ENCODE measurements at places on chromosomes 2 and 18.

- no peak for DNase-seq
These were observed 62.1 kb downstream of the NUP35 start for GRCh38 chr2:183186296-183186695.

DNA sequence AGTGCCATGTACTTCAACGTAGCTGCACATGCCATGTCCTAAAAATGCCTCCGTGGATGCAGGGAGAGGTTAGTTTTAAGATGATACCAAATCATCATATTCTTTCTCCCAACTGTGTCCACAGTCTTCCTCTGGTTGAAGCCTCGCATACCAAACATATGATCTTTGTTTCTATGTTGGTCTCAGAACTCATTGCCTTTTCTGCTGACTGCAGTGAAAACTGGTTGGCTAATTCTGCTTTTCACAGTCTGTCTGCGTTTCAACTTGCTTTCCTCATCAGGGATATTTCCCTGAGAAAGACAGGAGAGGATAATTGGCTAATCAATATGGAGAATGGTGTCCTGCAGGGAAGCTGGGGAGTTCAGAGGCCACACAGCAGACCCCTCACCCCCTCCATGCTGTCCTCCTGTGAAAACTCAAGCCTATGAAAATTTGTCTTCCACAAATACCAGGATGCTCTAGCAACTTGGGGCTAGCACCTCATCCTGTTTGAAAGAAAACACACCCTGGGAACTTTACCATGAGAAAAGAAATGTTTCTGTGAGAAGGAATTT, 192.2 kb upstream of the PXDN start:
- no peak for DNase-seq

DNA sequence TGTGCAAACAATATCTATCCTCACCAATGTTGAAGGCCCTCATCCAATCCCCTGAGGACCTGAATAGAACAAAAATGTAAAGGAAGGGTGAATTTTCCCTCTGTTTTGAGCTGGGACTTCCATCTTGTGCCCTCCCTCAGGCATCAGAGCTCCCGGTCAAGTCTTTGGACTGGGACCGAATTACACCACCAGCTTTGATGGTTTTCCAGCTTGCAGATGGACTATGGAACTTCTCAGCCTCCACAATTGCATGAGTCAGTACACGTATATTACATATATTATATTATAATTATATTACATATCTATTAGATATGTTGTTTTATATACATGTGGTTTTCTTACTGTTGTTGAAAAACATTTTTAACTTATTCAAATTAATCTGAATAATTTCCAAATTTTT, 496.4 kb downstream of the CMPK2 start:
- DNase-seq = no peak

GRCh38 chr2:34980689-34981088, 1374.9 kb upstream of the CRIM1 start:
- DNase-seq = no peak

DNA sequence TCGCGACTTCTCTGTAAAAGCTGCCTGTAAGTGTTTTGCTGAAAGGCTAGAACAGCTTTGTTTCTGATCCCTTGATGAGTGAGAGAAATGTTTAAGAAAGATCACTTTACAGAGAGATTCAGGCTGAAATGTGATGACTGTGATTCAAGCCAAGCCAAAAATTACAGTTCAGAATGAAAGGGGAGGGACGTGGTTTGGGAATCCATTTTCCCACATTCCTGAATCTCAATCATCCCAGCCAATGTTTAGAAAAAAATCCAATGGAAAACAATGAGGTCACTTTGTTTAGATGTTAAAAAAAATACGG, 416.7 kb downstream of the ARHGAP15 start:
- no peak for DNase-seq

GRCh38 chr18:79952996-79953559, 1.6 kb upstream of the SLC66A2 start:
- DNase-seq = no peak

DNA sequence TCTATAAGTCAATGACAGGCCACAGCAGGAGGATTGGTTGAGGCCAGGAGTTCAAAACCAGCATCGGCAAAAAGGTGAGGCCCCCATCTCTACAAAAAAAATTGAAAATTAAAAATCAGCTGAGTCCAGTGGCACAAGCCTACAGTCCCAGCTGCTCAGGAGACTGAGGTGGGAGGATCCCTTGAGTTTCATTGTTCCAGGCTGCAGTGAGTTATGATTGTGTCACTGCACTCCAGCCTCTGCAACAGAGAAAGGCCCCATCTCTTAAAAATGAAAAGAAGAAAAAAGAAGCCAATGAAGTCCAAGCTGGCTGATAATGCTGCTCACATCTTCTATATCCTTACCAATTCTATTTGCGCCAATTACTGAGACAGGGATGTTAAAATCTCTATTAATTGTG, 39.1 kb downstream of the MRPS5 start:
- no peak for DNase-seq

DNA sequence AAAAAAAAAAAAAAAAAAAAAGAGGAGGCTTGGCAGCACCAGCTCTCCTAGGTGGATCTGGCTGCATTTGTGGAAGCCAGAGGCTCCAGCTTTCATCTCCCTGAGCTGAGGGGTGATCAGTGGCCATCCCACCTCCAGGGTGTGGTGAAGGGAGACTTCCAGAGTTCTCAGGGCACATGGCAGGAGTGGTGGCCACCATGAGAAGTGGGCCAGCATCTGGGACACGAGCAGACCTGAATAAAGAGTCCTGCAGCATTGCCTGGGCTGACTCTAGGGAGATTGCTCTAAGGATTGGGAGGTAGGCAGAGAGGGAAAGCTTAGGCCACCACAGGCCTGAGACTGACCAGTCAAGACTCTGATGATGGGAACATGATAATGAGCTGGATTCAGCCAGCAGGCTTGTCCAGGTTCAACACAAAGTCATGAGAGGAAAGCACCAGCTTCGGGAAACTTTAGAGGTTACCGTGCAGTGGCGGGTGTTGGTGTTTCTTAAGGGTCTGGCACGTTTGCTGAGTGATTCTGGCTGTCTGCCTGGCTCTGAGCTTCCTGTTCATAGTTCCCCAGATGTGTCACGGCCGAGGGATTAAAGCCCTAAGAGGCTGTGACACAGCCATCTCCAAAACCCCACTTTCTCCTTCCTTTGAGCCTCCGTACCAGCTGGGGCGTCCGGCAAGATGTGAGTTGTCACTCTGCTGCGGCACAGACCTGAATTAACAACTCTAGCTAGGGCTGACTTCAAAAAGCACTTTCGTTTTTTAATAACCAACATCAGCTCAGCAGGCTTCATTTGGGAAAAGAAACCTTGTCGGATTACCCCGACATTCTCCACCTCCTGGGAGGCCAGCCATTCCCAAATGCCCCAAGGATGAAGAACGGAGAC, 38.3 kb upstream of the IL1R1 start:
- no peak for DNase-seq

DNA sequence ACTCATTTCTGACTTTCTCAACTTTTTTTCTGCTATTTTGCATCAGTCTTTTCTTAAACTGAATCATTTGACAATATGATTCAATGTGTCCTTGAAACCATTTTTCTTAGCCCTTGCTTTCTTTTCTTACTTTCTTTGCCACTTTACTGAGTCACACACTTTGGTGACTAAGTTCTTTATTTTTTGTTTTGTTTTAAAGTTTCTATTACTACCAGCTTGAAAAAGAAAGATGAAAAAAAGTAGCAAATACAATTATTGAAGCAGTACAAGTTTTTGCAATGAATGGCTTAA, 116.5 kb downstream of the DOCK10 start:
- DNase-seq = no peak

DNA sequence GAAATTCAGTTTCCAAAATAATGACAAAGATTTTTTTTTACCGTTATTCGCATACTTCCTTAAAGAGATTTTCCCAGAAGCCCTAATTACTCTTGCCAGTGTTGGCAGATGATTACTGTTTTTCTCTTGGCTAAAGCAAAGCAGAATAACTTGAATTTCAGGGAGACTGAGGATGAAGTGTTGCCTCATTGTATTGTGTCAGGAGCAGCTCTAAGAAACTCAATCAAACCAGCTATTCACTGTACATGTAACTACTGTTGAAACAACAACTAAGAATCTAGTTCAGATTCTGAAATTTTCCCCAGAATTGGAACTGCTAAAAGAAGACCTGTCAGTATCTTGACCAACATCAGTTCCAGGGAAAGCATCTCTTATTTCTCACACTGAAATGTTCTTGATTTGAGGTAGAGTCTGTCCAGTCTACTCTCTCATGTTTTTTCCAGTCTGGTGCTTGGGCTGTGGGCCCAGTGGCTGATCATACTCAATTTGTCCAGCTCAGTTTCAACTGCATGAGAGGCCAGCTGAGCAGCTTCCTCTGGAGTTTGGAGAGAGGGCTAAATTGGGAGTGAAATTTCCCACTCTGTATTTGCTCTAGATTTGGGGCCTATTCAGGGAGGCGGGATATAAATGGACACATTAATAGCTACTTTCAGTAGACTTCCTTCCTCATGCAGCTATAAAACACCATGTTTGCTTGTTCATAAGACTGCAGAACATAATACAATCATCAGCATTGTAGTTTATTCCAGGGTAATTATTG, 78.5 kb downstream of the PPP1R1C start:
- no peak for DNase-seq

DNA sequence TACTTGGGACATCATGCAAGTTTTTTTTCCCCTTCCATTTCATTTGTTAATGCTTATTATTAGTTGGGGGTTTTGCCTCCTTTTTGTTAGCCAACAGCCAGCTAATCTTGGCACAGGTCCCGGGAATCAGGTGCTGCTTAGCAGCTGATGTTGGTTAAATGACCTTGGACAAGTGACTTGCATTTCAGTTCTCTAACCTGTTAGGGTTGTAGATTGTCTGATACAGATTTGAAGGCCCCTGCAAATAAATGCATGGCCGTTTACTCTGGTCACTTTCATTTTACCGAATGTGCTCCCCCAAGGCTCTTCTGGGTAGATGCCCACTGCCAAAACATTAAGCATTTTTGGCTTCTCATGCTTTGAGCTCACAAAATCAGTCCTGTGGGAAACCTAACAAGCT, 120.9 kb downstream of the SPTBN1 start:
- DNase-seq = no peak

DNA sequence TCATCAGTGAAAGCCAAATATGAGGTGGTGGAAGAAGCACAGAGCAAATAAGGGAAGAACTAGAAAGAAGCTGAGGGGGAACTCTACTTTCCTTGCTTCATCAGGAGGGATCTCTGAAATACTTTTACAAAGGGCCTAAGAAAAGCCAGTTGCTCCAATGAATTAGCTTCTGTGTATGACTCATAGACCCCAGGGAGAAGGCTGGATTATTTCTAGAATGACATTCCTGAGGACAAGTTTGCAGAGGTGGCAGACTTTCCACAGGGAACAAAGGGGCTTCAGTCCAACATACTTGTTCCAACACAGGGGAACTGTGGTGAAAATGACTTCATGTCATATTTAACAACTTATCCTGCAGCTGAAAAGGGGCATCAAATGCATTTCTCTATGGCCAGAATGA, 29.0 kb downstream of the DOK1 start:
- no peak for DNase-seq

DNA sequence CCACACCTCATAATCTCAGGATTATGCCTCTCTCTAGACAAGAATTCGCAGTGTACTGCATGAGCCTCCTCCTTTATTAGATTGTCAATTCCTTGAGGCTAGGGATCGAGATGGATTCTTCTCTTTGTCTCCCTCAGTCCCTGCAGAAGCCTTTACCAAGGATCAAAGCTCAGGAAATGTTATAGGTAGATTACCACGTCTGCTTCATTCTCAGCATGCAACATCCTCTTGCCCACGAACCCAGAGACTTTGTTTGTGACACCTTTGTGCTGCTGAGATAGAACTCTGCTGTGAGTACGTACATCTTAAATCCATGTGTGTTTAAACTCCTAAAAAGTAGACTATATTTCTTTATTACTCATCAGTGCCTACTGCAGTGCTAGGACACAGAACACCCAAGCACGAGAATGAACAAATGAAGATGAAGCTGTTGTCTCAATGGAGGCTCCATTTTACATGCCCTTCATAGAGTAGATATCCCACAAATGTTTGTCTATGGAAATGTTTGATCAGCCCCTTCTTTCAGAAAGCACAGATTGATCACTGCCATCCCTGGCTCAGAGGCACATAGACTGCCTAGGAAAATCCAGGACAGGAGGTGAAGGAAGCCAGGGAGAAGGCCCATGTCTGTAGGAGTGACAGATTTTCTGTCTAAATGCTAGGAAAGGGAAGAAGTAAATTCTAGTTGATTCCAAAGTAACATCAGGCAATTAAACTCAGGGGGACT, 98.8 kb upstream of the KLHL29 start:
- no peak for DNase-seq

- DNase-seq = no peak
These were observed 245.3 kb downstream of the TFCP2L1 start for GRCh38 chr2:121039679-121040078.

DNA sequence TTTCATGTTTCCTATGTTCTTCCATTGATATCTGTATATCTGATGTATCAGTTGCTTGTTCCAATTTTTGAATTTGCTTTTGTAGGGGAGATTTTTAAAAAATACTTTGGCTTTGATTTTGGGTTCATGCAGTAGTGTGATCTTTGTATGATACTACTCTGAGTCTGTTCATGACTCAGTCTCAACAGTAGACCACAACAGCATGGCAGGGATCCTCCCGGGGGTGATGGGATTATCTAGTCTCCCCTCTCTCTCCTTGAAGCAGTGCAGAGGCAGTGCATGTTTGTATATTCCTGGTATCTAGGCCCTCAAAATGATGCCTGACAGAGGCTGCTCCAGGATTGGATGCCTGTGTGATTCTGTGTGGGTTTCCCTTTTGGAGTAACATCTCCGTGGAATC, 55.3 kb downstream of the G6PC2 start:
- DNase-seq = no peak

- no peak for DNase-seq
These were observed 42.9 kb upstream of the TUBA3E start for GRCh38 chr2:130241041-130241707.

DNA sequence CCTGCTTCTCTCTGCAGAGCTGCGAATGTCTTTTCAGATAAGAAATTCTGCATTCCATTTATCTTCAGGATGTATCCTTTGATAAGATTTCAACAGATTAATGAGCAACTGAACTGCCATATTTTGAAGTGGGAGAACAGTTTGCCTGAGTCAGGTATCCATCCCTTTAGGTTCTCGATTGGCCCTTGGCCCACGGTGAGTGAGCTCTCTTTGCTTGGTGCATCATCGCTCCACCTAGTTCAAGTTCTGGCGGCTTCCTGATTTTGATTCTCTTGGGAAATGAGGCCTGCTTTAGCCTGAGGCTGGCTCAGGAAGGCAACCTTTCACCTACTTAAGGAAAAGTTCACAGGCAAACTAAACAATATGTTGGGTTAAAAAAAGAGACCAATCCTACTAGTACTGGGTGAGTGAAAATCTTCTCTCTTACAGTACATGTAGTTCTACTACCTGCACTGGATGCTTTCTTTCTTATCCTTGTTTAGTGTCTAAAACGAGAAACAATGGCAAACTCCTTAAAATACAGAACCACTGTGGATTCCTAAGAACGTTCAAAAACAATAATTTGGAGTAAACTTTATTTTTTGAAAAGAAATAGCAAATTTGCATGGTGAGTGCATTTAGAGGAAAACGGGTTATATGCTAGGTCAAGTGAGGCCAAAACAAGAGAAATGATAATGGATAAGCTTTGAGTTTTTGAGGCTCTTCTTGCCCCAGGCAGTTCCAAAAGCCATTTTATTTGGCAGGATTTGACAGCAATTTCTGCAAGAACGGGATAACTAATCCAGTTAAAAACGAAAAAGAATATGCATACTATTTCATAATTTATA, 837 bp upstream of the ACSL3 start:
- no peak for DNase-seq

Measured in effector CD4-positive, alpha-beta T cell (primary cell).